ENCODE measurements at places on chromosomes 5 and 9.

DNA sequence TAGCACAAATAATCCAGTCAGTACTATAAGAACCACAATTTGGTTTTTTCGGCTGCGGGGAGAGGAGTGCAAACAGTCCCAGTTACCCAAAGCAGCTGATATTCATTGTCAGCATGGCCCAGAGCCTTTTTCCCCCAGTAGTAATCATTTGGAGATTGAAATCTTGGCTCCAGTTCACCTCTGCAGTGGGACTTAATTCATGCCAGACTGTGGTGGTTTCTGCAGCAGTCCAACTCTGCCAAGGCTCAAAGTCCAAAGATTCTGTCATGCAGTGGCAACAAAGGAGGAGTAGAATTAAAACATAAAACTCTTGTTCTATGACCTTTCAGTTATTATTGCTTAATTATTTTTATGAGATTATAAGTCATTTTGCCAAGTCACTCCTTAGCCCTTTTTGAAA is 25.0 kb upstream of the TRIM36 start:
- DNase-seq = no peak

DNA sequence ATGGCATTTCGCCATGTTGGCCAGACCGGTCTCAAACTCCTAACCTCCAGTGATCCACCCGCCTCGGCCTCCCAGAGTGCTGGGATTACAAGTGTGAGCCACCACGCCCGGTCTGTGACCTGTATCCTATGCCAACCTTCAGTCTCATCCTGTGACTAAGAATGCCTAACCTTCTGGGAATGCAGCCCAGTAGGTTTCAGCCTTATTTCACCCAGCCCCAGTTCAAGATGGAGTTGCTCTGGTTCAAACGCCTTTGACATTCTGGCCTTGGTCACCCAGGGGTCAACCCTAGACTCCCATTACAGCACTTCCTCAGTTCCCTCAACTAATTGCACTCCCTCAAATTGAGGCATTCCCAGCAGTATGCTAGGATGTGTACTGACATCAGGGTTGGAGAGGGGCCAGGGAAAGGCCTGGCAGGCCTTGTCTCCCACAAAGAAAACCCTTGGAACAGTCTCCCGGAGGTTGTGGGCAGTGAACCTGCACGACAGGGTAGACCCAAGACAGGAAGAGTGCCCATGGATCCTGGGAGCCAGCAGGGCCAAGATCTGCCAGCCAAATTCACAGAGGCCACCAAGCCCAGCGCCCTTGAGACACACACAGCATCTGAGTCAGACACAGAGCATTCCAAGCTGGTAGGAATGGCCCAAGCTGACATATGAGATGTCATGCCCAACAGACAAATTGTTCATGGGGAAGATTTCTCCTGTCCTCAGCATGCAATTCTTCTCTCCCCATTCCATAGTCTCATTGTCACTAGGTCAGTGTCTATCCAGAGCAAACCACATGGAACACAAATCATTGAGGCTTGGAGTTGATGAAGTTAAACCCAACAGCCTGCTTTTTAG is 24.9 kb upstream of the SMU1 start:
- DNase-seq = no peak

- no peak for DNase-seq
These were observed 102.1 kb downstream of the ACER2 start for GRCh38 chr9:19510907-19511306.

- no peak for DNase-seq
These were observed 266.5 kb upstream of the VLDLR start for GRCh38 chr9:2354856-2355696.

DNA sequence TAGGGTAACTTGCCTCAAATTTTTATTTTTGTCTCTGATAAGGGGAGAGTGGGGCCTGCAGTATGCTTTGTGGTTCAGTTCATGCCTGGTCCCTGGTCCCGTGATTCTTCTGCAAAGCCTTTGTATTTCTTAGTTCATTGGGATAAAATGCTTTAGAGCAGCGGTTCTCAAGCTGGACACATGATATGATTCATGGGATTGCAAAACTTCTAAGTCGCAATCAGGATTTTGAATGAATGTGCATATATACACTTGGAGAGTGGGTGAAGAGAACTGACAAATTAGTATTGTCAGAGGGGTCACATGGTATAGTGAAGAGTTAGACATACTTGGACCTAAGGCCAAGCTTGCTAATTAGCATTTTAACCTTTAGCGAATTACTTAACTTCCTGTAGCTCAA is 265.4 kb upstream of the KLF9 start:
- DNase-seq = no peak

- DNase-seq = no peak
These were observed 4.2 kb downstream of the TSPAN17 start for GRCh38 chr5:176651472-176651980.

- no peak for DNase-seq
These were observed 41.6 kb upstream of the SYNPO start for GRCh38 chr5:150598821-150599273.

Measured in stimulated activated CD4-positive, alpha-beta T cell treated with anti-CD3 and anti-CD28 coated beads, Interleukin-15, amount 100 ng/mL, for 48 hours (primary cell).